ENCODE measurements at places on chromosomes 13 and 19.

DNA sequence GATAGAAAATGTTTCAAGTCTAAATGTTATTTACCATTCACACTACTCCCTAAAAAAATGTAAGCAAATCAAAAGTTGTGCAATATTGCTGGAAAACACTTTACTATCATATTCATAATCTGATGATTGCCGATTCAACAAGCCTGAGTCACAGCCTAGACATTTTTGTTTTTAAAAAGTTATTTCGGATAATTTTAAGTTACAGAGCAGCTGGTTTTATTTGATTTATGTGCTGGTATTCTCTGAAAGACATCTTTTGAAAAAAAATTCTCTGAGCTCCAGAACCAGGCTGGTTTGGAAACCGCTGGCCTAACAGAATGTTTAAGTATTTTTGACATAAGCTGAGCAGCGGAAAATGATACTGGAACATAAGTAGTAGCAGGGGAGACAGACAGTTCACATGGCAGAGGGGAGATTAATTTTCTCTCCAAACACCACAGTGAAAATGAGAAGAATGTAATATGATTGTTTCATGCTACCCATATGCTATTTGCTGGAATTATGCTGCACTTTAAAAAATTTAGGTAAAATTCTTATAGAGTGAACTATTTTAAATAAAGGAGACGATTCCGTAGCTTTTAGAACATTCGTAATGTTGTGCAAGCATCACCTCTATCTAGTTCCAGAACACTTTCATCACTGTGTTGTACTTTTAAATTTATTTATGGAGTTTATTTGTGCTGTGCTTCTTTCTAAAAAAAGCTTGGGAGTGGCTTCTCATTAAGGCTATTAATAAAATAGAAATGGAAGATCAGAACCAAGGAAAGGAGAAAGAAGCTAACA lies 36.1 kb downstream of the TBC1D4 start:
- no peak for DNase-seq

GRCh38 chr19:45056831-45057230 lies 18.0 kb downstream of the CLASRP start:
- DNase-seq = no peak

GRCh38 chr13:73520566-73521289 lies 461.9 kb downstream of the KLF5 start:
- no peak for DNase-seq

DNA sequence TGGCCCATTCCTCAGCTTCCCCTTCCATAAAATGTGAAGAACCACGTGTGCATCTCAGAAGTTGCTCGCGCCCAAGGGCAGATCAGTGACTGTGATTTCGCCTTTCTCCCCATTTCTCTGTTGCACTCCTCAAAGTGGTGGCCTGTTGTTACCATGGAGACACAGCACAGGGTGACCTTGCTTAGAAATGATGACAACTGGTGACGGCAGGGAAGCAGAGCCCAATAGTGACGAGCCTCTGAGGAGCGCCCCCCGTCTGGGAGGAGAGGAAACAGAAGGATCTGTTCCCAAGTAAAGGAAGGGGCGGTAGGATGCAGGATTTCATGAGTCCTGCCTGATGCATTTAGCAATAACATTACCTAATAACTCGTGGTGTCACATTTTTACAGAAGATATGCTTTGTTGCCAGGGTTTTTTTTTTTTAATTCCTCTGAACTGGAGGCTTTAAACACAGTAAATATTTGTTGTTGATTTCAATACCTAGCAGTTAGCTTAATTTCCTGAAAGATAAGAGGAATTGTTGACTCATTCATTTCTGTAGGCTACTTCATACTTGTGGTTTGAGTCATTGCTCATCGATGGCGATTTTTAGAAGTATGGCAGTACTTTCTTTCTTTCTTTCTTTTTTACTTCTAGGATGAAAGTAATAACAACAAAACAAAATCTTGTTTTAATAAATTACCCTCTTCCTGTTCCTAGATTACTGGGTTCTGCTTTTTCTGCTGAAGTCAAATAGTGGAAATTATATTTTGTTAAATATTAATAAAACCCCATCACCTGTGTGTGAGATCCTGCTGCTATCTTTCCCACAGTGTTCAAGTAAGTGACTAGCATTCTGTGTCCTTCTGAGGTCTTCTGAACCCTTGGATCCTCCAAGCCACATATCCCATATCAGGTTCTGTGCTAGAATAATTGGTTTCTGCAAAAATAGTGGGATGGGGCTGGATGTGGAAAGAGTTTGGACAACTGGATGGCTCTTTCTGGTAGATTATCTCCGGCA lies 36.0 kb downstream of the MBNL2 start:
- peak; percentile 92 for DNase-seq

DNA sequence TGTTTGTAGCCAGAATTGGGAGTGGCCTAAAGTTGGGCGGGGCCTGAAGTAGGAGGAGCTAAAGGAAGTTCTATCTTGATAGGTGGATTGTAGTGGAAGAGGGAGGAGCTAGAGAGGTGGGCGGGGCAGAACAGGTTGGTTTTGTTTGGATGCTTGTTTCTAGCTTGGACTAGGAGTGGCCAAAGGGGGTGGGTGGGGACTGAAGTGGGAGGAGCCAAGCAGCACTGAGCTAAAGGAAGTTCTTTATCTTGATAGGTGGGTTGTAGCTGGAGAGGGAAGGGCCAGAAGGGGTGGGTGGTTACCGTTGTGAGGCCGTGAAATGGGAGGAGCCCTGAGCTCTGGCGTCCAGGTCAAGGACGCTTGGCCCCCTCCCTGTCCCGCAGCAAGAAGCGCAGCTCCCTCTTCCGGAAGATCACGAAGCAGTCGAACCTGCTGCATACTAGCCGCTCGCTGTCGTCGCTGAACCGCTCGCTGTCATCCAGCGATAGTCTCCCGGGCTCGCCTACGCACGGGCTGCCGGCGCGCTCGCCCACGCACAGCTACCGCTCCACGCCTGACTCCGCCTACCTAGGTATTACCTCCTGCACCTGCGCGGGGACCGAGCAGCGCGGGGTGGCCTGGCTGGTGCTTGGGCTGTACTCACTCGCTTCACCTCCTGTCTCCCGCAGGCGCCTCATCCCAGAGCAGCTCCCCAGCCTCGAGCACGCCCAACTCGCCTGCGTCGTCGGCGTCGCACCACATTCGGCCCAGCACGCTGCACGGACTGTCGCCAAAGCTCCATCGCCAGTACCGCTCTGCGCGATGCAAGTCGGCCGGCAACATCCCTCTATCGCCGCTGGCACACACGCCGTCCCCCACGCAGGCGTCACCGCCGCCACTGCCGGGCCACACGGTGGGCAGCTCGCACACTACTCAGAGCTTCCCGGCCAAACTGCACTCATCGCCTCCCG lies 8.0 kb downstream of the DNASE2 start:
- no peak for DNase-seq

DNA sequence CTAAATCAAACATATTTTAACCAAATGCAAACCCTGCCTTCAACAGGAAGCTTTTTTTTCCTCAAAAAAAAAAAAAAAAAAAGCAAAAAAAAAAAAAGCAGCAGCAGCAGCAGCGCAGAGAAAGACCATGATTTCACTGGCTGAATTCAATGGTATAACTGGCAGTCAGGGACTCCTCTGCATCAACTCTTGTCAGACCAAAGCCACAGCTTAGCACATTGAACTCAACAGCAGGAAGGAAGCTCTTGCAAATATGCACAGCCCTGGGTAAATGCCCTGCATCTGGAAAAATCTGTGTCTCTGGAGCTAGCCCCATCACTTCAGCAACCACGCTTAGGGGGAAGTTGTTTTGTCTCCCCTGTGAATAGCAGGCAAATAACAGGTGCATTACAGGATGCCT lies 17.6 kb upstream of the DHRS12 start:
- DNase-seq = no peak

GRCh38 chr13:41408746-41409145 lies 48.6 kb upstream of the RGCC start:
- no peak for DNase-seq

- DNase-seq = no peak
Measured at GRCh38 chr19:16283210-16284061, 41.2 kb upstream of the KLF2 start.

- DNase-seq = peak; percentile 89
Measured at GRCh38 chr19:51338563-51339312, 3.2 kb downstream of the VSIG10L start.

GRCh38 chr19:35119578-35120155 lies 4.0 kb downstream of the FXYD3 start:
- DNase-seq = no peak

DNA sequence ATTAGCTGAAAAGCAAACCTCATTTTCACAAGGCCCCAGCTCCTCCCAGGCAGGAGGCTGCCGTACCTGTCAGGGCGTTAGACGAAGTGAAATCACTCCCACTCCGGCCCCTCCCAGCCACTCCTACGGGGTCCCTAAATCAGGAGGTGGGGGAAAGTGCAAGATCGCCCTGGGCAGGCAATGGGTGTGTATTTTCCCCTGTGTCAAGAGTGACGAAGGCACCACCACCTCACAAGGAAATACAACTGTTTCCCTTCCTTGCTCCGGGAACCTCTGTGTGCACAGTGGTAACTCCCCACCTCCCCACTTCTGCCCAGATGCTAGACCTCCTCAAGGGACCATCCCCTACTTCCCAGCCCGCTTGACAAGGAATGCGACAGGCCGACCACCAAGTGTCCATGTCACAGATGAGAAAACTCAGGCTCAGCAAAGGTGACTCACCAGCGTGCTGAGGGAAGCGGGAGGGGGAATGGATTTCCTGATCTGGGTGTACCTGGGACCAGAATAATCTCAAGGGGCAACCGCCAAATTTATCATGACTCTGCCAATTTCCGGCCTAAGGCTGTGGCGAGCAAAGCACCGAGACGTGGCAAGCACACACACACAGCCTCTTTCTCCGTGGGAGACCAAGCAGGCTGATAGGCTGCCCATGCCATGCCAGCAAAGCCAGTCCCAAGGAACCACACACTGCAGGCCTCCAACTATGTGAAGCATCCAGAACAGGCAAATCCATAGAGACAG lies 7.3 kb downstream of the PPP6R1 start:
- DNase-seq = no peak

DNA sequence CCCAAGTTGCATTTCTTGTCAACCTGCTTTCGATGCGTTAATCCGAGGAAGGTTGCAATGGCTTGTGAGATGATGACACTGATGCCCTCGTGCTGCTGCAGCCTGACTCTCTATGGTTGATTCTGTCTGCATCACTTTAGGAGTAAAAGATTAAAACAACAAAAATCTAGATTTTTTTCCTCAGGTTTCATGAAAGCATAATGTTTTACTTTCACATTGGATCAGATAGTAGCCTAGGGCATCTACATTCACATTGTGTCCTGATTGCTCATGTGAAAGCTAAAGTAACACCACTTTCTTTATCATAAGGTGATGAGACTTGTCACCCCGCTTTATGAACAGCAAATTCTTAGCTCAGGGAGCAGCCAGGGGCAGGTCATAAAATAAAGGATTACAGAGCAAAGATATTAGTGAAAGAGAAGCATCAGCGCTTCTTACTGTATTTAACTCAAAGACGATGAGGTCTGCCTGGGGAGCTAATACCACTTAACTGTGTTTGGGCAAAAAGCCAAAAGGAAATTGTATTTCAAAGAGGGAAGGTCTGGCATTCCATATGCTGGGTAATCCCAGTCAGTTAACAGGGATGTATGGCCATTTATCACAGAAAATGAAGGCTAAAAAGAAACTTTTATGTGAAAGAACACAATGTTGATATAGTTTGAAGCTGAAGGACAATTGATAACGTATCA lies 270.5 kb downstream of the GPC6 start:
- DNase-seq = no peak

DNA sequence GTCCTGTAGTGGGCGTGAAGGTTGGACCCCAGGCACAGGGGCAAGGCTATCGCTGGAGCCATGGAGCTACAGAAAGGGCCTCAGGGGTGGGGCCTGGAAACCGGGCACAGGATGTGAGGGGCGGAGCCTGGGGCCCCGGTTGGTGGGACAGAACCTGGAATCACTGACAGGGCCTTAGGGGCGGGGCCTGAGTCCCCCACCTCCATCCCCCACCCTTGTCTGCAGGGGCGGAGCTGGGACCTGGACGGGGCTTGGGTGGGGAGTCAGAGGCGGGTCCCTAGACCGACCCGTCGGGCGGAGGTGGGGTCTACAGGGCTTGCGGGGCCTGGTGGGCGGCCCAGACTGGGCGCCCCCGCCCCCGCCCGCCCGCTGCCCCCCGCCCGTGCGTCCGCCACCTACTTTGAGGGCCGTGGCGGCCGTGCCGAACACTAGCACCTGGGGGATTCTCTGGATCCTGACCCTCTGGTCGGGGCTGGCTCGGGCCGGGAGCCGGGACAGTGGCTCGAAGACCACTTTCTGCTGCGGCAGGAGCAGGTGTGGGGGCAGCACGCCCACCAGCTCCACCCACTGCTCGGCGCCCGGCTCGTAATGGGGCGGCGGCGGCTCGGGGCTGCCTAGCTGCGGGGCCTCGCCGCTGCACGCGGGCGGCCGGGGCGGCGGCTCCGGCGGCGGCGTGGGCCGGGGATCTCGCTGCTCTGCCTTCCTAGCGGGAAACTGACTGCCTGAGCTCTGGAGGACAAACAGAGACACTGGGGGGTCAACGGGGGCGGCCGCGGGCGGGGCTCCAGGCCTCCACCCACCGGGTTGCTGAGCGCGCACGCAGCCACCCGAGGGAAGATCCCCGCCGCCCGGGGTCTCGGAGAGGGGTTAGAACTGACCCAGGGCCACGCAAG lies 26.3 kb downstream of the DCAF15 start:
- DNase-seq = no peak

GRCh38 chr13:25561812-25562211 lies 190.0 kb downstream of the ATP8A2 start:
- no peak for DNase-seq

DNA sequence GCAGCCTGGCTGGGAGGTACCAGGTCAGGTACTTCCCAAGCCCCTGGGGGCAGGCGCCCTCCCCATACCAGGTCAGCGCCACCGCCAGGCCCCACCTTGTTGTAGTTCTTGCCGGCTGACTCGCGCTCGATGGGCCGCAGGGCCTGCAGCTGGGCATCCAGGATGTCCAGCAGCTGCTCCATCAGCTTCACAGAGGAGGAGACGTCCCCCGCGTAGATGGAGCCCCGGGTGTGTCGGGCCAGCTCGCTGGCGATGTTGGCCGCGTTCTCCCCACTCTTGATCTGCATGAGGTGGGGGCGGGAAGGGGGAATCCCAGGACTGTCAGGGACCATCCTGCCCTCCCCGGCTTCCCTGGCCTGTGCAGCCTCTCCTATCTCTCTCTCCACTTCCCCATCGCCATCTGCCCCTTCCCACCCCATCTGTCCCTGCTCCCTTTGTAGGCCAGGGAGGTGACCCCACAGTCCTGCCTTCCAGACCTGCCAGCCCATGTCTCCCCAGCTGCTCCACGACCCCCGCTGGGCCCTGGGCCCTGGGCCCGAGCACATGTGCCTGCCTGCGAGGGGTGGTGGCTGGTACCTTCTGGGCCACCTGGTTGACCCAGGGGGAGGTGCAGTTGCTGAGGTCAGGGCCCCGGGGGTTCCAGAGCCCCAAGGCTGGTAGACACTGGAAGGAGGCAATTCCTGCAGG lies 23.8 kb upstream of the ASF1B start:
- DNase-seq = no peak

GRCh38 chr13:29943686-29944085 lies 93.3 kb upstream of the UBL3 start:
- no peak for DNase-seq

GRCh38 chr13:41352935-41353840 lies 42.1 kb downstream of the NAA16 start:
- DNase-seq = peak; percentile 6
